ENCODE measurements at places on chromosomes 6 and 20.

- no peak for DNase-seq
Observed at GRCh38 chr6:108453601-108454185, 107.0 kb upstream of the FOXO3 start.

DNA sequence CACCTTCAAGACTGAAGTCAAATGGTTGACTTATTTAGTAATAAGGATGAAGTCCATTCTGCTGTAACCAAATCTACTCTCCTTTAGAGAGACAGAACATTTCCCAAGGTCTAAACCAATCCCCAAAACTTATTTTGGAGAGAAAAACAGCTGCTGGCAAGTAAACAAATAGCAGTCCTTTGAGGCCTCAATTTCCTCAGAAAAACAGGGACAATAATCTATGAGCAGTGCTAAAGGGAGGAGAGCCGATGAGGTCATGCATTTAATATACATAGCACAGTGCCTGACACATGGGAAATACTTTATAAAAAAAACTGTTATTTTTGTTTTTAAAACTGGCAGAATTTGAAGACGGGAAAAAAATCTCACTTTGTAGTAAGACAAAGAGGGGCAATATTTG, 526.0 kb downstream of the EPM2A start:
- DNase-seq, result no peak

DNA sequence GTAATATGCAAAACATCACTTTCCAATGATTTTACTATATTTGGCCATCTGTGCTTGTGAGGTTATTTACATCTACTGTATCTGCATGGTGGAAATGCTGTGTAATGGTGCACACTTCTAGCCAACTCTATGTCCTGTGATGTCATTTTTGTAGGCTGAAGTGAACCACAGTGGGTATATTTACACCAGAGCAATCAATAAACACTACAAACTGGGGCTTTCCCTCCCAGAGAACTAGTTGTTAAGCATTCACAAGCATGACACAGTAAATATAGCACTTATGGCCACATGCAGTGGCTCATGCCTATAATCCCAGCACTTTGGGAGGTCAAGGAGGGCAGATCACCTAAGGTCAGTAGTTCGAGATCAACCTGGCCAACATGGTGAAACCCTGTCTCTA, 4.9 kb downstream of the SLC22A2 start:
- no peak for DNase-seq

DNA sequence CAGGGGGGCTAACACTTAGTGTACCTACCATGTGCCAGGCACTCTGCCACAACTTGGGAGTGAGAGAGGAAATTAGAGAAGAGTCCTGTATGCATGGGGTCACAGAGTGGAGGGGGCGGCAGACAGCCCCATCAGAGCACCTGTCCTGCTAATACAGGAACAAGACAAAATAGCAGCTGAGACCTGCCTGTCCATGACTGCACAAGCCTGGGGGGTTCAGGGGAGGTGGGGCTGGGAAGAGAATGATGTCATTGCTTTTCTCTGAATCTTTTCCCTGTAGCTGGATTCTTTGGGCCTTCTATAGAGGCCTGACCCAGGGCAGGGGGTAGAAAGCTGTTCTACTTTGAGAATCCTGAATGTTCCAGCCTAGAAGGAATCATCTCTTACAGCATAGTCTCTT, 37.4 kb downstream of the FOXP4 start:
- DNase-seq, result no peak

DNA sequence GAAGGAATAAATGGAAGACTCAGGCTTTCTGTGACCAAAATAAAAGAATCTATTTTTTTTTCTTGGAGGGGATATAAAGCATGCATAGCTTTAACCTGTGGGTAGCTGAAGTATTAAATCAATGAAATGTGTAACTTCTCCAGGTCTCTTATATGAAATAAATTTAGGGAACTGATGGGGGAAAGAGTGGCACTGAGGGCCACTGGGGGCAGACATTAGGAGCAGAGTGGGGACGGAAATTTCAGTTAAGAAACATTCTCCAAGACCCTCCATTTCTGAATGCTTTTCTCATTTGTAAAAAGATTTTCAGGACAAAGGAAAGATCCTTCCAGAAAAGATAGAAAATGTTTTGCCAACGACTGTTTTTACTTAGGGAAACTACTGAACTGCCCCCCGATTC, 131.0 kb downstream of the GPX5 start:
- no peak for DNase-seq

GRCh38 chr20:41872930-41873329, 254.8 kb upstream of the CHD6 start:
- DNase-seq, result no peak

GRCh38 chr6:31897612-31898382, at the start of gene EHMT2:
Gene EHMT2, minus strand, starts transcription at chr6:31897698. Its CDS starts 21 bp downstream, at chr6:31897677.
- peak; percentile 69 for DNase-seq

DNA sequence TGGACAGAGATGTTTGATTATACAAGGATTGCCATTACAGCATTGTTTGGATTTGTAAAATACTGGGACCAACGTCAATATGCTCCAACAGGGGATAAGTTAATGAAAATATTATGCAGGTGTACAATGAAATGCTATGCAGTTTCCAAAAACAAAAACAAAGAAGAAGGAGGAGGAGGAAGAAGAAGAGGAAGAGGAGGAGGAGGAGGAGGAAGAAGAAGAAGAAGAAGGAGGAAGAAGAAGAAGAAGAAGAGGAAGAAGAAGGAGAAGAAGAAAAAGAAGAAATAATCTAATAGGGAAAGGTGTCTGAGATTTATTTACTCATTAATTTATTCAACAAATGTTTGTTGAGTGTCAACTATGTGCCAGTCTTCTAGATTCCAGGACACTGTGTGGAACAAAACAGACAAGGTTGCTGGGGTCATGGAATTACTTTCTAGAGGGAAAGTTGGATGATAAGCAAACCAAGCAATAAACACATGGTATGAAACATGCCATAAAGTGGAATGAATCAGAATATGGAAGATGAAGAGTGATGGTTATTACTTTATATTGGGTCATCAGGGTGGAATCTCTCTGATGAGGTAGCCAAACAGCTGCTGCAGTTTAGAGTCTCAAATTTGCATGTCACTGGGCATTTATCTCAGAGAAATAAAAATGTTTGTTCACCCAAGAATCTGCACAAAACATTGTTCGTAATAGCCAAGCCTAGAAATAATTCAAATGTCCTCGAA, 6.3 kb upstream of the TRIM27 start:
- DNase-seq, result no peak

GRCh38 chr20:47370850-47371782, 14.6 kb upstream of the ZMYND8 start:
- DNase-seq, result no peak

- no peak for DNase-seq
Observed at GRCh38 chr6:157096522-157096921, 226.8 kb downstream of the TMEM242 start.

DNA sequence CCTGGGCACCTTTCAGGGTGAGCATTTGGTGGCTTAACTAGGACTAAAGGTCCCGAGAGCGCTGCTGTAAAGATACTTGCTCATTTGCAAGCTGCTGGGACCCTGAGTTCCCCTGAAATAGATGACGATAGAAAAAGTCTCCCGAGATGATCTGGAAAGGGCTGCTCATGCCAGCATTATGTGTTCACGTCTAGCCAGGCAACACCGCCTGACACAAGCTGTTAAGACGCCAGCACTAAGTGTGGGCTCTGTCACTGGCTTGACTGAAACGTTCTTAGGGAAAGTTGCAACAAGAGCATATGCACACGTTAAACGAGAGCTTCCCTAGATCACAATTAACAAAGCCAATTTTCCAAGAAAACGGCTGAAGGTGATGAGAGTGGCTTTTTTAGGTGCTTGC, 113.7 kb downstream of the SLC23A2 start:
- DNase-seq, result no peak

DNA sequence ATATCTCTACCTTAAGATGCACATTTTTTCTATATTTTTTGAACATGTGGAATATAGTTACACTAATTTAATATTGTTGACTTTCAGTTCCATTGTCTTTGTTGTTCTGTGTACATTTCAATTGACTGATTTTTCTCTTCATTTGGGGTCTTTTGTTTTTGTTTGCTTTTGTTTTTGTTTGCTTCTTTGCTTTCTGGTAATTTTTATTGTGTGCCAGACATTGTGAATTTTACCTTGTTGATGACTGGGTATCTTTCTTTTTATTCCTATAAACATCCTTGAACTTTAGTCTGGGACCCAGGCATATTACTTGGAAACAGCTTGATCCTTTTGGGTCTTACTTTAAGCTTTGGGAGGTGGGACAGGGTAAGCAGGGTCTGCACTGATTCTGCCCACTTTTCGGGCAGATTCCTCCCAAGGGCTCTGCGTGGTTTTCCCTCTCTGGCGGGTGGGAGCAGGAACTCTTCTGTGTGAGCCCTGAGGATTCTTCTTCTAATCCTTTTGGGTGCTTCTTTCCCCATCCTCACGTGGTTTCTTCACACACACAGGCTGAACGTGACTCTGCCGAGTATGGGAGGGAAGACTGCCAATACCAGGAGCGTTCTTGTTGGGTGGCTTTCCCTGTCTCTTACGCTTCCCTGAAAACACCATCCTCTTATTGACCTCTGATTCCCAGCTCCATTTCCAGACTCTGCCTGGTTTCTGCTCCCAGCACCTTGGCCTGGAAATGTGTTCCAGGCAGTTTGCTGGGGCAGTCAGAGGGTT, 200.5 kb downstream of the ARID1B start:
- DNase-seq, result no peak

- DNase-seq, result no peak
Observed at GRCh38 chr20:24784607-24785006, 164.5 kb upstream of the CST7 start.

DNA sequence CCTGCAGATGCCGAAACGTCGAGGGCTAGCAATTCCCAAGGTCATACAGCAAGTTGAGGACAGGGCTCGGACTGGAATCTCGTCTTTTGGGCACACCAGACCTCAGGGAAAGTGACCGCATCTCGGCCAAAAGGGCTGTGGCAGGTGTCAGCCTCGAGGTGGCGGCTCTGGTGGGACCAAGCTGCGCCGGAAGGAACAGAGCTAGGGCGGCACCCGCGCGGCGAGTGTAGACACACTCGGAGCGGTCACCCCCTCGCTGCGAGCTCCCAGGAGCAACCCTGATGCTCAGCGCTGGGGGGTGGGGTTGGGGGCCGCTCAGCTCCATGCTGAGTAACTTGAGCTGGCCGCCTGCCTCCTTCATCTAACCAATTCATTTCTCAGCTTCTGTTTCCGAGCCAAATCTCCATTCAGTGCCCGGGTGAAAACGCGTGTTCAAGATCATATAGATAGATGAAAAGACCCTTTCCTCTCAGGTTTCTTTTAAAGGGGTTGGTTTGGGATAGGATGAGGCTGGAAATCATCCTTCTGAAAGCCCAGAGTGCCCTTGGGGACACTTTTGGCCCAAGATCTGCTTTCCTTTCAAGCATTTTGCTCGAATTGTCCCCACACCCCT, 2.2 kb upstream of the TUBB2B start:
- DNase-seq, result no peak

DNA sequence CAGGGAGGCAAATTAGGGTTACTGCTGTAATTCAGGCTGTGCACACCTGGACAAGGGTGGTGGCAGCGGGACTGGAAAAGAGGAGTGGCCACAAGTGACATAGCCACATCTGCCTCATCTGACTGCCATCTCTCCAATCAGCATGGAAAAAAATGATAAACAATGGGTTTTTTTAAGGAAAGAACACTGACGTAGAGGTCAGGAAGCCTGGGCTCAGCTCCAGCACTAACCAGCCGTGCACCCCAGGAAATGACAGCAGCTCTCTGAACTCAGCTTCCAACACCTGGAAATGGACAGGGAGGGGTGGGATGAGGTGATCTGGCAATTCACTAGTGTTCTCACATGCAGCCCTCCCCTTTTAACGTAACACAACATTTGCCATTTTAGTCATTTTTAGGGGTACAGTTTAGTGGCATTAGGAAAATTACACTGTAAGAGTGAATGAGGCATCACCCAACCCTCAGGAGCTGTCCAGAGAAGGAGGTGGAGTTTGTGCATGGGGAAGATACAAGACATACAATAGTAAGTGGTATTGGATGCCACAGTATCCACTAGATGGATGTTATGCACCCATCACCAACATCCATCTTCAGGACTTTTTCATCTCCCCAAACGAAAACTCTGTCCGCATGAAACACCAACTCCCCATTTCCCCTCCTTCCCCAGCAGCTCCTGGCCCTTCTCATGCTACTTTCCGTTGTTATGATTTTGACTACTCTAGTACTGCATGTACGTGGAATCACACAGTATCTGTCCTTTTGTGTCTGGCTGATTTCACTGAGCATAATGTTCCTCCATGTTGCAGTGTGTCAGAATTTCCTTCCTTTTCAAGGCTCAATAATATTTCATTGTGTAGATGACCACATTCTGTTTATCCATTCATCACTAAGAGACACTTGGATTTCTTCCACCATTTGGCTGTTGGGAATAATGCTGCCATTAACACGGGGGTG, 215.5 kb upstream of the ECI2 start:
- DNase-seq, result no peak

DNA sequence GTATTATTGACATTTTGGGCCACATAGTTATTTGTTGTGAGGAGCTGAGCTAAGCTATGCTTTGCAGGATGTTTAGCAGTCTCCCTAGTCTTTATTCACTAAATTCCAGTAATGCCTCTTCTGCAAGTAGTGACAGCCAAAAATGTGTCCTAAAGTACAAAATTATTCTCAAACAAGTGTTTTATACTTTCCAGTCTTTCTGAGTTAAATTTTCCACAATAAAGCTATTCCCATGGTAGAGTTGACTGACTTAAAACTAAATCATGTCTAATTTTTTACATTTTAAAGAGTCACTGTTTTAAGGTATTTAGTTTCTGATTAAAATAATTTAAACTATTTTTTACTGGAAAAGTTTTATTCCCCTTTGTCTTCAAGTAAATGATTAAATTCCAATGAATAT, 717.8 kb upstream of the HS3ST5 start:
- DNase-seq, result no peak

- no peak for DNase-seq
Observed at GRCh38 chr6:150267686-150268561, 100.9 kb upstream of the IYD start.

DNA sequence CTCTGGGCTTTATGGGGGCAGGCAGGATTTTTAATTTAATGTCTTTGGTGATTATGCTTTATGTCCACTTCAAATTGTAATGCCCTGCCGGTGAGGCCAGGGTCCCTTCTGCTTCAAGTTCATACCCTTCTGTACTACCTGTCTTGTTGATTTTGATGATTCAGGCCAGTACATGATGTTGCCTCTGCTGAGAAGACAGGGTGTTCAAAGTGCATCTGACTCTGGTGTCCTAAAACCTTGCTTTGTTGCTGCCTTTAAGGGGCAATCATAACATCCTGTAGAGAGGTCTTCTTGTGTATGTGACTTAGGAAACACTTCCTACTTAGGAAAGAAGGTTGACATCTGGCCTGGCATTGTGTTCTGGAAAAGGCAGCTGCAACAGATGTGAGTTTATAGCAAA, 113.2 kb downstream of the TMEM170B start:
- no peak for DNase-seq

DNA sequence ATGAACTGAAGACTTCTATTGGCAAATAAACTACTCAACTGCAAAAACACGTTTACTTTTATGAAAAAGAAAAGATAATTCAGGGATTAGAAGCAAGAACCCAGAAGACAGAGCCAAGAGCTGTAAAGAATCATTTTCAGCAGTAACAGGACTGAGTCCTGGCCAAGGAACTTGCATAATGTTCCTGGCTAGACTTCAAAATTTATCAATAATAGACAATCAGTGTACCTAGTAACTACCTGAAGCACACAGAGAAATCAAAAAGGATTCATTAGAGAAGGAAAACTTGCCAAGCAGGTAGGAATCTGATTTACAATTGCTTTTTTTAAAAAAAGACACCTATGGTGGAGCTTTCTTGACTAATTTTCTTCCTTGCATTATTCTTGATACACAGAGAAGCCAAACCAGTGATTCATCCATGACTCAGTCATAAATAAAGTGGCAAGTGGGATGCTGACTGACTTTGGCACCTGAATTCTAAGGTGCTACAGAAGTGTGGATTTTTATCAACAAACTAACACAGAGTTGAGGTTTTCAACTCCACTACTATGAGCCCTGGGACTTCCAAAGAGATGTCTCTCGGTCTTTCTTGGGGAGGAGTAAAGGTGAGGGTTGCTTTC, 281.3 kb downstream of the BMP7 start:
- DNase-seq, result no peak

All from activated naive CD8-positive, alpha-beta T cell treated with anti-CD3 and anti-CD28 coated beads, Interleukin-2, amount 50 U/mL, for 16 hours (primary cell).